Activated naive CD4-positive, alpha-beta T cell treated with Interleukin-2 at 50 U/mL for 16 hours (primary cell): ENCODE measurements at places on chromosomes 1 and 21.

GRCh38 chr21:32477424-32477745, 64.9 kb downstream of the EVA1C start:
- no peak for DNase-seq

DNA sequence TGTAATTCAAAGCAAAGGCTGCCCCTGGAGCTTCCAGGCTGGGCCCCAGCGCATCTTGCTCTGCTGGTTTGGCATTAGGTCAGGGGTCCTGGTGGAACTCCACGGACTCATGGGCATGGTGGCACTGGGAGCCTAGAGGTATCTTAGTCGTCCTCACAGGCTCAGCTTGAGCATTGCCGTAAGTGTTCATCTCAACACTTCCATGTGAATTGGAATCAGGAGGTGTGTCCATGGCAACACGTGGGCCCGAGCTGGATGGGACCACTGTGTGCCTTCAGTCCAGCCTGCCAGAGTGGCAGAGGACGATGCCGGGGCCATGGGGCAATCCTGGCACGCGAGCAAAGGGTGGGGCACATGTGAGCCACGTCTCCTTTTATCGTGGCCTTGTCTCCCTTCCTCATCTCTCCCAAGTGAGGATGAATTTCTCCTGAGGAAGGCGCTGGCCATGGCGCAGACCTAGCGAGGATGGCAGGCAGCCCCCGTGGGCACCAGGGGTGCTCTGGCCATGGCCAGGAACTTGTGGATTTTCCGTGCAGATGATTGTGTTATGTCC, 47.0 kb downstream of the AGPAT3 start:
- no peak for DNase-seq

GRCh38 chr1:159229260-159229885, 24.7 kb downstream of the ACKR1 start:
- no peak for DNase-seq

DNA sequence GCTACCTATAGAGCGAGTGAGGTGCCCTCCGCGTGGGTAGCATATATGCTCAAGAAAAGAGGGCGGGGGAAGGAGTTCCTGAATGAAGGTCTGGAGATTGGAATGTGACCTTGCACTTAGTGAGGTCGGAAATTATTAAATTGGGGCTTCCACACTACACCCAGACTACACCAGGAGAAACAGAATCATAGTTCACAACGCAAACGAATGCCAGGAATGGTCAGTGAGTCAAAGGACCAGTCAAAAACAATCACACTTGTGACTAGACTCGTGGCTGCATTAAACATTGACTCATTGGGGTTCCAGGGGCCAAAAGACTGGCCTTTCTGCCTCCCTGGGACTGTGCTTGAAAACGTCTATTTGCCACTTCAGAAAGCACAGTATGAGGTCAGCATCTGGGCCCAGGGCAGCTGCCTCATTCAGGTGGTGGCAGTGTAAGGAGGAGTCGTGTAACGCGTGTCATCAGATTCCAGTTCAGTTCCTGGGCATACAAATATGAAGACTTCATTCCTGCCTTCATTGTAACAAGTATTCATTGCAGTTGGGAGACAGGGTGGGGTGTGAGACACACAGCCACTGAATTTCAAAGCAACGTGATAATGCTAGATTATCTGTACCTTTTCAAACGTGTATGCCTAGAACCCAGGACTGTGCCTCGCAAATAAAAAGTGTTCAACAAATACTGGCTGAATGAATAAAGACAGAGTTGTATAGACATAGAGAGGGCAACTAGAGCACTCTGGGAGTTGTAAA, at the start of gene YOD1:
Gene YOD1 (minus strand): TSS at position 18 of the 753 bp plus-strand sequence. CDS start 178 bp downstream, outside the sequence.
- DNase-seq: no peak

- no peak for DNase-seq
Observed at GRCh38 chr1:65471213-65471833, 50.9 kb downstream of the LEPR start.

DNA sequence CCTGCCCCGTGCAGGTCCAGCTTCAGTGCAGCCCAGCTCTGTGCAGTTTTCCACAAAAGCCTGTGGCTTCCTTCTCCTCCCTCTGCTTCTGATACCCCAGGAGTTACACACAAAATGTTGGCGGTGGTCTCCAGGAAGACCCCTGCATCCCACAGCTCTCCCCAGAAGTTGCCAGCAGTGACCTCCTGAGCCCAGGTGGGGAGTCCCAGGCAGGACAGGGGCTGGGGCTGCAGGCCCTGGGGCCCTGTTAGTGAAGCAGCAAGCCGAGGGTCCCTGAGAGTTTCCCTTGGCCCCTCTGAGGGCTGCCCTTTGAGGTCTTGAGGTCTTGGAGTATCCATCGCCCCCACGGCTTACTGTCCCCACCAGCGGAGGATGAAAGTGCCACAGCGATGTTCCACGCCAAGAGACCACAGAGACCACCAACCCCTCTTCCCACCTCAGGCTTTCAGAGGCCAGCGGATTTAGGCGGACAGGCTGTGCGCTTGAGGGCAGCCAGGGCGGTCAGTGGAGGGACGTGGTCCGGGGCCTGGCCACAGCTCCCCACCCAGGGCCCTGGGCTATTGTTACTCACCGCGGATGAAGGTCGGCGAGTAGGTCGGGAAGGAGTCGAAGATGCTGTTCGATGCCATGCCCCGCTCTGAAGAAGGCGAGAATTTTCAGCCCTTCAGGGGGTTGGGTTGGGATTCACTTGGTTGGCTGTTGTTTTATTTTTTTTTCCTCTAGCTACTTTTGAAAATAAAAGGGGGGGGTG, 34.0 kb upstream of the RUNX3 start:
- DNase-seq: no peak

DNA sequence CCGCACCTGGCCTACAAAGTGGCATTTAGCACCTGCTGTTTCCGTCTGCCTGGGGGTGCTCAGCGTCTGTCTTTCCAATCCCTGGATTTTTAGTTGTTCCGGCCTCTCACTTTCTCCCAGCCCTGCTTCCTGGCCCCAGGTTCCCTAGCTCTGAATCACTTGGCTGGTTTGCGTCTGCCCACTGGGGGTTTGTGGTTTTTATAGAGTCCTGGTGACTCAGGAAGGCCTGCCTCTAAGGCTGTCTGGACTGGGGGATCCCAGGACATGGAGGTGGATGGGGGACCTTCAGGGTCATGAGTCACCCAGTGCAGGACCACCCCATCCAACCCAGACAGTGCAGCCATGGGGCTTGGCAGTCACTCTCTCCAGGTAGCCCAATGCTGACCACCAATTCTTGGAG, 53.5 kb downstream of the MRPL37 start:
- no peak for DNase-seq

GRCh38 chr1:43747736-43748135, 40.4 kb downstream of the ST3GAL3 start:
- no peak for DNase-seq

GRCh38 chr1:64325856-64326255, 122.4 kb downstream of the UBE2U start:
- DNase-seq: no peak

- DNase-seq: no peak
Observed at GRCh38 chr1:160137216-160137862, 14.1 kb upstream of the ATP1A4 start.

- no peak for DNase-seq
Observed at GRCh38 chr1:234759888-234760287, 149.9 kb upstream of the IRF2BP2 start.

DNA sequence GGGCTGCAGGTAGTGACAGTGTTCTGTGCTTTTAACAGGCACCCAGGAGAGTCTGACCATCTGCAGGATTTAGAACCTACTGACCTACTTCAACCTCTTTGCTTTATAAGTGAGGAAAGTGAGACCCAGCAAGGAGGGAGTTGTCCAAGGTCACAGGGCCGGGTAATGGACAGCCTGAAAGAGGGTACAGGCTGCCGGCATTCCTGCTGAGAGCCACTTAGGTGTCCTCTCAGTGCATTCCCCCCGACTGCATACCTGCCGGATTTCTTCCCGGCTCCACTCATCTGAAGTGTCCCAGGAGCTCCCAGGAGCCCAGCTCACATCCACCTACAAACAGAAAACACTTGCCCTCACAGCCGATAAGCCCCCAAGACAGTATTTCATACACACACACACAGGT, 13.9 kb downstream of the PHLDA3 start:
- DNase-seq: no peak

DNA sequence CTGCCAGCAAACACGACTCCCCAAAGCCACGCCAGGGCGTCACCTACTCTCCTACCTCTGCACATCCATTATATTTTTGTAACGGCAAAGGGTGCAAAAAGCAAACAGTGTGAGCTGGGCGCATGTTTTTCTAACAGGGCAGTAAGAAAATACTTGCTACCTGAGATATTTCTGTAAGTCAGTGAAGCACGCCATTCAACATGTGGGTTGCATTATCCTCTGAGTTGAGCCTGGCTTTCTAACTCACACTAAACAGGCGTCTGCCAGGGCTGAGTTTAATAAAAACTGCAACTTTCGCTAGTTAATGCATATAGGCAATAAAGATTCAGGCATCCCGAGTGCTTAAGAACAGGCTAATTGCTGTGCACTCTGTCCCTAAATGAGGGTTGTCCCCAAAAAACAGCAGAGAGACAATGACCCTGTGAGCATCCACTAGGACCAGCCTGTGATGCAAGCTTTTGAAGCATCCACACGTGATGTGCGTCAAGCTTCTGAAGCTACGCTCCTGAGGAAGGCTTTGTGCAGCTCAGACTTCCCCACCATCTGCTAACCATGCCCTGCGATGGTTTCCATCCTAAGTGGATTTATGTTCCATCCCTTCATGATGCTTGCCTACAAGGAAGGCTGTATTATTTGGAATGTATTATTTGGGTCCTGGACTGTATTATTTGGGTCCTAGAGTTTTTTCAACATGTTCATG, 70.0 kb upstream of the SIM2 start:
- no peak for DNase-seq

DNA sequence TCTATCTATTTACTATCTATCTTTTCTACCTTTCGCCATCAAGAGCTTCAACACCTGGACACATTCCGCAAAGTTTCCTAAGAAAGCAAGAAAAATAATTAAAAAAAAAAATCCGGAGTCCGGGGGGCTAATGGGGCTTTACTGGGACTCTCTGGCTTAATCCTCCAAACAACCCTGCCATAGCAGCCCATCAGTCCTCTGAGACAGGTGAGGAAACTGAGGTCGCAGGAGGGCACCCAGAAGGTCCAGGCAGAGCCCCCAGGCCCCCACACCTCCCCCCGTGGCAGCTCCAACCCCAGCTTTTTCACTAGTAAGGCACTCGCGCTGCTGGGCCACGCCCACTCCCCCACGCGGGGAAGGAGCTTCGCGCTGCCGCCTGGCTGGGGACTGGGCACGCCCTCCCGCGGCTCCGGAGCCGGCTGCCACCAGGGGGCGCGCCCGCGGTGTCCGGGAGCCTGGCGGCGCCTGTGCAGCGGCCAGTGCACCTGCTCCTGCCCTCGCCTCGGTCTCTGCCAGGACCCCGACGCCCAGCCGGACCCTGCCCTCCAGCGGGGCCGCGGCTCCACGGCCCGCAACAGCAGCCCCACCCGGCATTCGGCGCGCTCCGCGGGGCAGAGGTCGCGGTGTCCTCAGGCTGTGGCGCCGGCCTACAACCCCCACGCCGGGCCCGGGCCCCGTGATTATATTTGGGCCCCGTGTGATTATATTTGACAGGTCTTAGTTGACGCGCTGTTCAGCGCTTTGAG, 54.1 kb upstream of the SAMD11 start:
- DNase-seq: peak; percentile 87

- DNase-seq: no peak
Observed at GRCh38 chr21:20266441-20266710, 731.8 kb upstream of the NCAM2 start.

GRCh38 chr1:47709019-47709871, 271.4 kb downstream of the FOXD2 start:
- no peak for DNase-seq

DNA sequence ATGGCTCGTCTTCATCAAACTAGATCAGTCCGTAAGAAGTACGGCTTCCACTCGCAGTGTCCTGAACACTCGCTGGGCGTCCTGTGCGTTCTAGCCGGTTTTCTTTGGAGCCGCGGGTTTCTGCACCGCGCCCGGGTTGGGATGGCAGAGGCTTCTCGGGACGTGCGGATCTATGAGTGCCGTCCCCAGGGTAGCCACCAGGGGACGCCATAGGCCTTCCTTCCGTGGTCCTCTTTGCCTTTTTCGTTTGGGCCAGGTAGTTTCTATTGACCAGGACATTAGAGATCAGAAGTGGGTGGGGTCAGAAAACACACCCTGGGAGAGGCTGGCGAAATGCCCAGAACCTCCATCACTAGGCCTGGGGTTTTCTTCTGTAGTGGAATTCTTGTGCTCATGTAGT, 273.8 kb downstream of the FAM72C start:
- no peak for DNase-seq

DNA sequence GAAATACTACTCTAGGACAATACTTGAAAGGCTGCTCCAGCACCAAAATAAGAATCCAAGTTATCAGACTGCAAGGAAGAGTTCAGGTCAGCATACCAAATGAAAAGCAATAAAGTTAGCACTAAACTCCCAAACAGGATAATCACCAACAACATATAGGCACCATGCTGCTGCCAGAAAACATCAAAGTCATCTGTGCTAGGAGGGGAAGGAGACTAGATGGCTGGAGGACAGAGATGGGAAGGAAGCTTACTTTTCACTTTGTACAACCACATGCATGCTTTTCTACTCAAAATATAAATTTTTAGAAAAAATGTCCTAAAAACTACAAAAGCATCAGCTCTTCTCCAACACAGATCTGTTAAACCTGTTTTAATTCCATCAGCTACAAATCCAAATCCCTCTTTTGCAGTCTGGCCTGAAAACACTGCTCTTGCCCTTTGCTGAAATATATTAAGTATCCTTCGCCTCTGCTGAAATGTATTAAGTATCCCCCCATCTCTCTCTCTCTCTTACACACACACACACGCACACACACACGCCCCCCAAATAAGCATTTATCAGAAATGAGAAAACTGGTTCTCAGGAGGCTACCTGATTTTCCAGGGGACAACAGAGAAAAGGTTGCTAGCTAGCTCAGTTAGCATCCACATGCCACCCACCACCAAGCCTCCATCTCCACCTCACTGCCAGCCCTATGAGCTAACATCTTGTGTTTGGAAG, 1.5 kb downstream of the GATAD2B start:
- DNase-seq: no peak

DNA sequence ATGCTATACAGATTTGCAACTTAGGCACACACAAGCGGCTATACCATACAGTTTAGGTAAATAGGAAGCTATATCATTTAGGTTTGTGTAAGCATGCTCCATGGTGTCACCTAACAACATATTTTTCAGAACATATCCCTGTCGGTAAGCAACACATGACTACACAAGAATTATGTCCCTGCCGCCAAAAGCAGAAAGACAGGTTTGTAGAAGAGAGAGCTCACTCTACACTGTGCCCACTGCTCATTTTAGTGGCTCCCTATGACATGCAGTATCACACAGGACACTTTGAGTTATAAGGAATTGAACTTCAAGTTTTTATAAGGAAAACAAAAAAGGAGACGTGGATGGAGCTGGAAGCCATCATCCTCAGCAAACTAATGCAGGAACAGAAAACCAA, 132.5 kb upstream of the KAZN start:
- DNase-seq: no peak

DNA sequence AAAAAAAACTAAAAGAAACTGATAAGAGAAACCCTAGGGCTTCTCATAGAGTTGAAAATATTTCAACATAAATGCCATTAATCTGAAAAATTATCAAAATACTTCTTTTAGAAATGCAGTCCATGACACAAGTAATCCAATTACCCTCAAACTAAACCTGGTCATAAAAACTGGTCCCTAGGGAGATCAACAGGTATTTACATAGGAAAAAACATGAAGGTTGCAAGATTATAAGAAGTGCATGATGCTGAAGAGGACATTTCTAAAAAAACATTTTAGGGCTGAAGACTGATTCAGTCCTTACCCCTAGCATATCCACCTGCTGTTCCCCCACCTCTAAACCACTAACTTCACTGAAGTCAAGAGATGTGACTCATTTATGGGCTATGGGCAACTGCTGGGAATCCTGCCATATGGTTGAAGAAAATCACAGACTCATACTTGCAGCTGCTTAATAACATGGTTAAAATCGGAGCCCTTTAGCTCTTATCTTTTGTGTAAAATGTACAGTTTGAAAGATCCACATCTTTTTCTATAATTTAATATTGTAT, 131.0 kb upstream of the RUNX1 start:
- DNase-seq: no peak
